ENCODE measurements at places on chromosomes 13 and 19. TPM values are rescaled to one million over a fixed set of nuclear protein-coding genes. Genes with fewer than 3 reads are reported as not detected.

Gene TNNT1
- 1.4 TPM for total RNA-seq

GRCh38 chr13:65600702-65601101 is 1629.4 kb downstream of the PCDH9 start:
- no peak for DNase-seq

DNA sequence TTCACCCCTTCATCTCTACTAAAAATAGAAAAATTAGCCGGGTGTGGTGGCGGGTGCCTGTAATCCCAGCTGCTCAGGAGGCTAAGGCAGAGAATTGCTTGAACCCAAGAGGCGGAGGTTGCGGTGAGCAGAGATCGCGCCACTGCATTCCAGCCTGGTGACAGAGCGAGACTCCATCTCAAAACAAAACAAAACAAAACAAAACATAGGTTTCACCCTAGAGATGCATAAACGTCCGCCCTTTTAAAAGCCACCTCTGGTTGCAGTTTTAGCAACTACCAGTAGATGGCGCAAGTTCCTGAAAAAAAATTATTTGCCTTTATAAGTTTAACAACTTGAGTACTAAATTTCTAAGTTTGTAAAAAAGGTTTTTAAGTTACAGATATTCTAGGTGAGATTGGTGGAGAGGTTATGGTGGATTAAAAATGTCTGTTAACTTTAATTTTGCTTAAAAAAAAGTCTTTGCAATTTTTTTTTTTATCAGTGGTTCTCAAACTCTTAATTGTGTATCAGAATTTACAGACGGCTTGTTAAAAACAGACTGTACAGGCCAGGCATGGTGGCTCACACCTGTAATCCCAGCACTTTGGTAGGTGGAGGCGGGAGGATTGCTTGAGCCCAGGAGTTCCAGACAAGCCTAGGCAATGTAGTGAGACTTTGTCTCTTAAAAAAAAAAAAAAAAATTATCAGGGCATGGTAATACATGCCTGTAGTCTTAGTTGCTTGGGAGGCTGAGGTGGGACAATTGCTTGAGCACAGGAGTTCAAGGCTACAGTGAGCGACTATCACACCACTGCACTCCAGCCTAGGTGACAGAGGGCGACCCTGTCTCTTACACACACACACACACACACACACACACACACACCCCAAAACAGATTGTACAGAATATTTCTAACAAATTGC is 42.1 kb downstream of the NAA16 start:
- DNase-seq, result peak; percentile 42

DNA sequence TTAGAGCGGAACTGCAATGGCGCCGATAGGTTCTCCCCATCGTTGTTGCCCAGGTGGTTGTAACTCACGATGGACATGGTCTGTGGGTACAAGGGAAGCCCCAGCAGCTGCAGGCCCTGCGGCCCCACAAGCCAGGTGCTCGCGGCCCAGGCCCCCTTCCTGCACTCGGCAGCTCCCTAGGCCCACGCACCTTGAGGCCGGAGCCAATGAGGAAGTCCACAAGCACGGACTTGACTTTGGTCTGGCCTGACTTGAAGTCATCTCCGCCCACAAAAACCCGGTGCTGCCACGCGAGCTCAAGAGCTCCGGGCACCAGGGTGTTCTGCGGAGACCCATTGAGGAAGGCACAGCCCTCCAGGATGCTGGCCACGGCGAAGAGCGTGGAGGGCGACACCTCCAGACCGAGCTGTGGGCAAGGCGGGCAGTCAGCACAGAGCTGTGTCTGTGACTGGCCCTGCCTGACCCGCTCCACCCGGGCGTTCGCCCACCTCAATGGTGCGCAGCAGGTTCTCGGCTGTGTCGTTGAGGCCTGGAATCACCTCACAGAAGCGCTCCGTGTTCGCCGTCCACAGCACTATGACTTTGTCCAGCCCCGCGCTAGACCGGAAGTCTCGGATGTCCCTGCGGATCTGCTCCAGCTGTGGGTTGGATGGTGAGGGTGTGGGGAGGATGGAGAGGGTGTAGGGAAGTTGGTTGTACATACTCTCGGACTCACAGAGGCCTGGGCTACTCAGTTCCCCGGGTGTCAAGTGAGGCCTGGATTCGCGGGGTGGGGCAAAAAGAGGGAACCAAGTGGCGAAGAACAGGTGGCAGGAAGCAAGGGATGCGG is 1.9 kb downstream of the ISYNA1 start:
- no peak for DNase-seq

- no peak for DNase-seq
These were observed 84.4 kb upstream of the KCTD15 start for GRCh38 chr19:33712268-33712667.

Gene SOX1
- not detected for total RNA-seq

DNA sequence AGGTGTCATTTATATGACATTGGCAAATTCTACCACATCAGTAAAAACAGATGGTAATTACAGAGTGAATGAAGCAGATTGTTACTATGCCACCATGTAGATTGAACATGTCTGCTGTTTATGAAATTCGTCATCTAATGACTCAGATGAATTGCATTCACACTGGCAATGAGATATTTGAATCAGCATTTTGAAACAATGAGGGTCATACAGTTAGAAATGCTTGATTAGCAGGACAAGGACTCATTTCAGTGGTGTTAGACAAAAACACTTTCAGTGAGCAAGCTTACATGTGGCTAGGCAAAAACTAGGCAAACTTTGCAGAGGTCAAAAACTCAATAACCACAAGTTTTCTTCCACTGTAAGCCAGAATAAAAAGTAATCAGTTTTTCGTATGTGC is 1165.0 kb downstream of the SLITRK1 start:
- DNase-seq, result no peak

- DNase-seq, result no peak
These were observed 25.6 kb downstream of the IPO5 start for GRCh38 chr13:97979051-97979450.

DNA sequence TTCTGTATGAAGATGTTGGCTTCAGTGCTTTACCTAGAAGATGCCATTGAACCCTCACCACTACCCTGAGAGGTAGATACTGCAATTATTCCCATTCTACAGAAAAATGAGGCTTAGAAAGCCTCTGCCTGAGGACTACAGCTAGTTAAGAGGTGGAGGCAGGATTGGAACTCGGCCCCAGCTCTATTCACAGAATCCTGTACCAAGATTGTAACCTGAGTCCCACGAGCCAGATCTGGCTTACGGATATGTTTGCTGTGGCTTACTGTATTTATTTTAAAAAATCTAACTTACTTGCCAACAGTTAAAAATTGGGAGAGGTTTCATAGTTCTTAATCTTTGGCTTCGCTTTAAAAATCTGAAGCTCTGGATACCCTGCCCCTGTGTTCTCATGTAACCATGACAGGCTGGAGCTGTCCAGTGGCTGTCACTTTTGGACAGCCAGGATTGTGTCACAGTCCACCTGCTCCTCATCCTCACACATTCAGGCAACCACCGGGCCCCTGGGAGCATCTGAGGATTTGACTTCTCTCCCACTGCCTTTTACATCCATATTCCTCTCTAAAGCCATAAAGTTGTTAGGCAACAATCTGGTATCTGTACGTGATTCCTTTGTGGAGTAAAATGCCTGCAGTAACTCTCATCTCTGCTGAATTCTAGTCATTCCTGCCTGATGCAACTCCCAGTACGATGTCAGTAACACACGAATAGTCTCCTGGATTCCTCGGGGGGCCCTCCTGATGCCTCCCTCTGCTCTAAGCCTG is 160.8 kb upstream of the SERP2 start:
- DNase-seq, result no peak

GRCh38 chr13:26343816-26344215 is 89.9 kb downstream of the CDK8 start:
- DNase-seq, result no peak

- DNase-seq, result no peak
These were observed 4.1 kb upstream of the KLF5 start for GRCh38 chr13:73054712-73055111.

Data from naive thymus-derived CD4-positive, alpha-beta T cell (primary cell).